Cerebellar nuclear complex (tissue), 1 donor: ENCODE measurements at places on chromosomes 3 and 15.

DNA sequence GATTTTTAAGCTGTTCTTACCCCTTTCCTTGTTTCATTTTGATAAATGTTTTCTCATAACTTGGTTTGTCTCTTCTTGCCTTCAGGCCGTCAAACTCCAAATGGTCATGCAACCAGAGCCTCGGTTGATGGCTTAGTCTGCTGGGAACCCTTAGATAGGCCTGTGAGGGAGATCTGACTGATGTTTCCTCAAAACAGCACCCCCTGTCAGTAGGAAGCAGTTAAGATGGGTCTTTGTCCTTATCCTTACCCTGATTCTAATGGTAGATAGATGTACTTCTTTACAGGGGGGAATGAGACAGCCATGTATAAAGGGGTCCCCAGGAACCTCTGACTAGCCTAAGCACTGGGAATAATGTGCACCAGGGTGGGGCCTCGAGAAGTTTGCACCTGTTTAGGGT is 16.3 kb upstream of the OR5H1 start:
- DNase-seq = no peak

- no peak for DNase-seq
Measured at GRCh38 chr3:197354568-197355001, 56.2 kb upstream of the DLG1 start.

DNA sequence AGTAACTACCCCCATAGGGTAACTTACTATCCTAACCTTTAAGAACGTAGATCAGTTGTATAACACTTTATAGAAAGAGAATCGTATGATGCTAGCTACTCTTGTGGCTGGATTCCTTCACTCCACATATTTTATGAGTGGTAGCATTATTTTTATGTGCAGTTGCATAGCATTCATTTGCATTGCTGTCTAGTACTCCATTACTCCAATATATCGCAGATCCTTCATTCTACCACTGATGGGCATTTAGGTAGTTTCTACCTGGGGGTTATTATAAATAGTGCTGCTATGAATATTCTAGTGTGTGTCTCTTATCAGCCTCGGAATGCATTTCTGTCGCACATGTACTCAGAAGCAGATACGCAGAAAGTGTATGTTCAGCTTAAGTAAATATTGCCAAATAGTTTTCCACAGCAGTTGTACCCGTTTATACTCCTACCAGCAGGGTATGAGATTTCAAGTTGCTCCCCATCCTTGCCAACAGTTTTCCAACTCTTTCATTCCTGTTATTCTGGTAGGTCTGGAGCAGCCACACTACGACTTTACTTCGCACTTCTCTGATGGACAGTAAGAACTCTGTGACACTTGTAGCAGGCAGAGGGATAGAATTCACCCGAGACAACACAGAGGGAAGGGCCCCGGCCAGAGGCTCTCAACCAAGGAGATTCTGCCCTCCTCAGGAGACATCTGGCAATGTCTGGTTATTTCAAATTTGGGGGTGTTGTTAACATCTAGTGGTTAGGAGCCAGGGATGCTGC is 9.8 kb upstream of the VGLL4 start:
- no peak for DNase-seq

GRCh38 chr15:64599226-64599625 is 138.8 kb downstream of the ZNF609 start:
- no peak for DNase-seq

GRCh38 chr15:38941399-38941953 is 376.9 kb upstream of the RASGRP1 start:
- no peak for DNase-seq

- DNase-seq = no peak
Measured at GRCh38 chr3:151707216-151707615, 26.5 kb upstream of the AADACL2 start.

GRCh38 chr15:80162059-80162554 is 9.3 kb downstream of the FAH start:
- DNase-seq = no peak

GRCh38 chr3:117820658-117821299 is 1111.2 kb downstream of the TUSC7 start:
- DNase-seq = no peak

GRCh38 chr3:51340013-51340829 is 44.9 kb upstream of the MANF start:
- no peak for DNase-seq

DNA sequence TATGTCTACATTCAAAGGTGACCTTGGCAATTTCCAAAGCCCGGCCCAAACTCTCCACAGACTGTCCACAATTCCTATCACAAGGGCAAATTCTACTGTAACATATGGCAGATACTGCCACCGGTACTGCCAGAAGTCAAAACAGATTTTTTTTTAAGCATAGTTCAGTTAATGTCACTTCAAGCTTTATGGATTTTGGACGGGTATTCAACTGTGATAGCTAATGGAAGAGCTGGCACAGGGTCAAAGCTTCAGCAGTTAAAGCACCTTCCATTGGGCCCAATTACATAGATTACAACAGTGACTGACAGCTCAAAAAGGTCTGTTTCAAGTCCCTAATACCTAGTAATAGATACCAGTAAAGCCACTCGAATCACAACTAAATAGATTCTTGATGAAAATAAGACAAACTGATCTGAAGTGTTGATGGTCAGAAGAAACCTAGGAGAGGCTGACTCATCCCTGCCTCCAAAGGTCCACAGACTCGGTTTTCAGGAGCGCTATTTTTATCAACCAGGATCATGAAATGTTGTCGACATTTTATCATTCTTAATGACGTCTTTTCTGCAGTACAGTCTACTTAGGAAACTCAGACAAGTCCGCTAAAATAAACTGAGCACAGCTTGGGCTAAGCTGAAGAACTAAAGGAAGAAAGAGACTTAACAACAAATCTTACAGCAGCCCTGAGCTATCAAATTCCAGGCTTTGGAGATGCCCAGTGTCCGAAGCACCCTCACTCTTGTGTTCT is 38.7 kb downstream of the ANXA2 start:
- no peak for DNase-seq

DNA sequence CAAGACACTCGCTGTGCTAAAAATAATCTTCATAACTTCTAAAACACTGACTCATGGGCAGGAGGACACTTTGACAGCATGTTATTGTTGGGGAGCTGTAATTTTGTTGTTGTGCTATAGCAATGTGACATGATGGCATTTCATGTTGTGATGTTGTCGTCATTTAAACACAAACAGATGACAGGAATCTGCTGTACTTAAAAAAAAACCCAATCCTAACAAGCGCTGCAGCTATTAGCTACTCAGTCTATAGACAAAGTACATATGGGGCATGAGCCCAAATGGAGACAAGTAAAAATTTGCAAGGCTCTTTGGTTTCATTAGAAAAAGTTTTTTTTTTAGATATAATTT is 828 bp upstream of the ATOSA start:
- no peak for DNase-seq

DNA sequence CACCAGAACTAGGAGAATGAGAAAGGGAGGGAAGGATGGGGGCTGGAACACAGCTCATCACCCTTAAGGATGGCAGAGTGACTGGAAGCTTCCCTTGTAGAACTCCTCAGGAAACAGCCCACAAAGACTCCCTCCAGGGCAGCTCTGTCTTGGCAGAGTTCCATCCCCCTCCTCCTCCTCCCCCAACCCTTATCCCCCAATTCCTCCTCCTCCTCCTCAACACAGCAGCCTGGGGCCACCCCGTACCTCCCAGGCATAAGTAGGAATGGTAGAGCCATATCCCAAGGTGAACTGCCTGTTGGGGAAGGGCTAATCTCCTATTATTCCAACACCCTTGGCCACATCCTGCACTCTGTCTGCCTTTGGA is 38.8 kb downstream of the ADCY5 start:
- DNase-seq = no peak

DNA sequence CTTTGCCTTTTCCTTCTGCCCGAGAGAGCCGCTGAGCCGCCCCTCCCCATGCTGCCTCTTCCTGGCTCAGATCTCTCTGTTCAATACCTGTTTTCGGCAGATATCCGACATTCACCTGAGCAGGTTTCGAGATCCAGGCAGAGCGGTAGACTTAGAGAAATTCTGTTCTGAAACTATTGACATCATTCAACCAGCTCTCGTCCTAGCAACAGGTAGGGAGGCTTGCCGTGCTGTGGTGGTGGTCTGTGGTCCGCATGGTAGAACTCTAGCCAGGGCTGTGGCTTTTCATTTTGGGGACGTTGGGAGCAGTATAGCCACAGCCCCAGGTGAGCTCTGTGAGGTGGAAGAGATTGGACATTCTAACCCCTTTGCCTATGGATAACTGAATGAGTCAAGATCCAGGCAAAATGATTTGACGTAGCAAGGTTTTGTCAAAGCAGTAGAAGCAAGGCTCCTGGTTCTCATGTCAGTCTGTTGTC is 810 bp downstream of the TMEM62 start:
- no peak for DNase-seq

DNA sequence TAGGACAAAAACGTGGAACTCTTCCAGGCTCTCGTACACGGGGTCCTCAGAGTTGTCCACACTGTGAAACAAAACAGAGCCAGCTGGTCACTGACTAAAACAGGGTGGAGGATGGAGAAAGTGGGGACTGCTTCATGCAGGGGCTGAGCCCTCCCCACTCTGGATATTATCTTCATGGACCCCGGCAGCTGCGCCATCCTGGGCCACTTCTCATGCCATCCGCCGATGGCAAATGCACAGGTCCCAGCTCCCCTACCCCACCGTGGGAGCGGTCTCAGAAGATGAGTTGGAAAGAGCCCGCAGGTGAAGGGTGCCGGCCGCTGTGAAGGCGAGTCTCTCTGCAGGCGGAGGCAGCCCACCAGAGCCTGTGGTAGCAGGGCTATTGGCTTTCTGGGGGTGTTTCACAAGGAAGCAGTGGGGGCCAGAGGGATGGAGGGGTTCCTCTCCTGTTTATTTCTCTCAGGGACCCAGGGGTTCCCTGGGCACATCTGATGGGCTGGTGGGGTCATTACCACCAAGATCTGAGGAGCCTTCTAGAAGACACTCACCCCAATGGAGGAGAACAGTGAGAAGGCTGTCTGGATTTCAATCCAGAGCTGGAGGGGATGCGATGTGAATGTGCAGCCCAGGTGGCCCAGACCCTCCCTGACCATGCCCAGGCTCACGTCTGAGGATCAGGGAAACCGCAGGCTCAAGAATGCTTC is 177.3 kb downstream of the KLF13 start:
- DNase-seq = no peak

DNA sequence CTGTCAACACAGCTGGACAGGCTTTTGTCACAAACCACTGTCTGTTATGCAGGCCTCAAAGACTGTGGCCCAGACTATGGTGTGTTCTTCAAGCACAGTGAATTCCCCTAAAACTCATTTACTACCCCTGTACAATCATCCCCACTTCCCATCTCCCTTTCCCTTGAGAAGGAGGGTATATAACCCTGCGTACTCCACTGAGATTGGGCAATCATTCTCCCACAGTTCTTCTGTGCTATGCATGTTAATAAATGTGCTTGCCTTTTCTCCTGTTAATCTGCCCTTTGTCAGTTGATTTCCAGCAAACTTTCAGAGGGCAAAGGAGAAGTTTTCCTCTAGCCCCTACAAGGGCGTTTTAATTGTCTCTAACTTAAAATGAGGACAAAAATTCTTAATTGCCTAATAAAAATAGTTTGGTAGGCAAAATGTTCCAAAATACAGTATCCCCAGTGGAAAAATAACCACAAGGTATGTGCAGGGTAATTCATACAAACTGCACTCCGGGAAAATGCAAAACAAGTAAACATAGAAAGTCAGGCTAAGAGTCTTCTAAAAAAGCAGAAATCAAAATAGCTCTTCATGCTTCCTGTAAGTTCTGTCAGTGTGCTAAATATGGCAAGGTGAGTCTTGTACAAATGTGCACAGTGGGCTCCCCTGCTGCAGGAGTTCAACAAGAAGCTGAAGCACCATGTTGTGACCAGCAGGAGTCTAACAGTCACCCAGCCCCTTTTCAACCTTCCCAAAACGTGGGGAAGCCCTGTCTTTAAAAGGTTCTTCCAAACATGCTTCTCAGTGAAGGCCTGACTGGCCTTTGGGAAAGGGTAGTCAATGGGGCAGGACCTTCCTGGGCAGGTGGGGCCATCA is 10.2 kb downstream of the ATP10A start:
- DNase-seq = no peak

- no peak for DNase-seq
Measured at GRCh38 chr15:28922707-28923012, 36.9 kb downstream of the APBA2 start.

- no peak for DNase-seq
Measured at GRCh38 chr15:63010920-63011693, 31.4 kb upstream of the TPM1 start.

- DNase-seq = no peak
Measured at GRCh38 chr3:59856934-59857460, 807.2 kb upstream of the CFAP20DC start.

DNA sequence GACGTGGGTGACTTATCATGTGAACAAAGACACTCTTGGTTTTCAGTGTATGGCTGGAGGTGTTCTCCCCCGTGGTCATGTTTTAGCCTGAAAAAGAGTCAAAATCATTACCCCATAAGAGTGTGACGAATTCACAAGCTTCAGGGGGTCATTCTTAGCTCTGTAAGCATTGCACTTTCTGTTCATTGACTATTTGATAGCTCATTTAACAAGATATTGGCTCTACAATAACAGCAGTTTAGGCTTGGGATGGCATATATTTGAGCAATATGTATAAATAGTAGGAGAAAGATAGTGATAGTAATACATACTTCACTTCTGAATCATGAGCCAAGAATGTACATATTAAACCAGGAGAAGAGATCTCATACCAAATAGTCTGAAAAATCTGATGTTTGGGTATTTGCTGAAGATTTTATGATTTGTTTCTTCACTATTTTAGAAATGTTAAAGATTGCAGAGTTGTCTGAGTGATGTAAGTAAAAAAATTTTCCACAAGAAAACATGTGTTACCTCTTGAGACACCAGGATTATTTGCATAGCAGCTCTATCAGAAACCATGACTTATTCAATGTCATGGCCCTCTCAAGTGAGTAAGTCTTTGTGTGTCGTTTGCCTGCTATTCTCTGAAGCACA is 996.0 kb downstream of the OTOL1 start:
- DNase-seq = no peak

DNA sequence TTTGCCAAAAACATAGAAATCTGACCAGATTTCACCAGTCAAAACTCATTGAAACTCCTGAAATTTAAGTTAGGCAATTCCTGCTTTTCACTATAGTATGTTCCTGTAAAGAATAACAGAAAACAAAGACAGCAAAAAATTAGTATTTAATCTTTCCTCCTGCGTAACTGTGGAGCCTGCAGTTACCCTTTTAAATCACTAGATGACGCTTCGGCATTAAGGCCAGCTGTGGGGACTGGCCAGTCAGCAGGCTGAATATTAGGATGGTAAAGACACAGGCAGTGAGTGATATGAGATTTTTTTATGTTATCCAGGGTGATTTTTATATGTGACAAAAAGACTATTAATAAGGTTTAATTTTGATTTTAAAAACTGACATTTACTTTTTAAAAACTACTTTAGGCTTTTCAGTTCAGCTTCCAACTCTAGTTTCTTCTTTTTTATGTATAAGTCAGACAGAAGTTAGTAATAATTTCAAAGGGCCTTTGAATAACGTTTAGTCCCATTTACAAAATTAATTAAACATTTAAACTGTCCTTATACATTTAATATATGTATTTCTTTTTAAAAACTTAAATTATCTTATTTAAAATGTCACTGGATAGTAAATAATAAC is 165.1 kb downstream of the PPM1L start:
- no peak for DNase-seq
